ENCODE measurements at places on chromosomes 6 and 20.

DNA sequence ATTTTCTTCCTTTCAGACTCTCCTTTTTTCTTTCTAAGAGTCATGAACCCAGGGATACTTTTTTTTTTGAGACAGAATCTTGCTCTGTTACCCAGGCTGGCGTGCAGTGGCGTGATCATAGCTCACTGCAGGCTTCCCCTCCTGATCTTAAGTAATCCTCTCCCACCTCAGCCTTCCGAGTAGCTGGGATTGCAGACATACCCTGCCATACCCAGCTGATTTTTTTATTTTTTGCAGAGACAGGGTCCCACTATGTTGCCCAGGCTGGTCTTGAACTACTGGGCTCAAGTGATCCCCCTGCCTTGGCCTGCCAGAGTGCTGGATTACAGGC lies 32.8 kb upstream of the IER3 start:
- DNase-seq: no peak

- no peak for DNase-seq
Measured at GRCh38 chr6:35016502-35017321, 124.4 kb downstream of the TCP11 start.

GRCh38 chr6:134911547-134911946 lies 38.4 kb downstream of the ALDH8A1 start:
- DNase-seq: no peak

DNA sequence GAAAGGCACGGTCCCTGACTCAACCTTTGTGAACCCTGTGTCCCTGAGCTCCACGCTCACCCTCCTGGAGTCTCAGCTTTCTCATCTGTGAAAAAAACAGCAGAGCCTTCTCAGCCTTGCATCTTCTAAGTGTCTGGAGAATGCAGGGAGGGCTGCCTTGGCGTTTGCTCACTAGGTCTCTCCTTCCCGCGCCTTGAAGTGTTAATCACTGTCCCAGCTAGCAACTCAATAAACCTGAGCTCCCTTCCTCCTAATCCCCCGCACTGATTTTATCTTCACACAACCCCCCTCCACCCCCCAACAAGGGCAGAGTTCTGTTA lies 34.9 kb upstream of the FOXC1 start:
- no peak for DNase-seq

DNA sequence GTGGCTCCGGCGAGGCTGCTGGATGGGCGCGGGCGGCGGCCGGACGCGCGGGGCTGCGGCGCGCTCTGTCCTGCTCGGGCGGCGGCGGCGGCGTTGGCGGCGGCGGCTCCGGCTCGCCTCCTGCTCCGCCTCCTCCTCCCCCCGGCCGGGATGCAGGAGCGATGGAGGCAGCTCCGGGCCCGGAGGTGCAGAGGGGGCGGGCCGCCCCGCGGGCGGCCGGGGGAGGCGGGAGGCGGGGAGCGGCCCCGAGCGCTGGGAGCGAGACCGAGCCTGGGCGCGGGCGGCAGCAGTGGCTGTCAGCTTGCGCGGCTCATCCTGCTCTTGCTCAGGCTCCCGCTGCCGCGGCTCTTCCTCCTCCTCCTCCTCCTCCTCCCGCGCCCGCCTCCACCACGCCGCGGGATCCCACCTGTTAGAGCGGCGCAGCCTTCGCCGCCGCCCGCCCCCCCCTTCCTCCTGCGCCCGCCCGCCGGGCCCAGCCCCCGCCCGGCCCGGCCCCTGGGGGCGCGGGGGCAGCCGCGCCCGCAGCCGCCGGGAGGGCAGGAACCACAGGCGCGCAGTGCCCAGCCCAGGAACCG lies at the start of gene NOL4L:
TSS of gene NOL4L (minus strand) at position 323 of the 575 bp plus-strand sequence. CDS start 443 bp downstream, outside the sequence.
- DNase-seq: peak; percentile 38

DNA sequence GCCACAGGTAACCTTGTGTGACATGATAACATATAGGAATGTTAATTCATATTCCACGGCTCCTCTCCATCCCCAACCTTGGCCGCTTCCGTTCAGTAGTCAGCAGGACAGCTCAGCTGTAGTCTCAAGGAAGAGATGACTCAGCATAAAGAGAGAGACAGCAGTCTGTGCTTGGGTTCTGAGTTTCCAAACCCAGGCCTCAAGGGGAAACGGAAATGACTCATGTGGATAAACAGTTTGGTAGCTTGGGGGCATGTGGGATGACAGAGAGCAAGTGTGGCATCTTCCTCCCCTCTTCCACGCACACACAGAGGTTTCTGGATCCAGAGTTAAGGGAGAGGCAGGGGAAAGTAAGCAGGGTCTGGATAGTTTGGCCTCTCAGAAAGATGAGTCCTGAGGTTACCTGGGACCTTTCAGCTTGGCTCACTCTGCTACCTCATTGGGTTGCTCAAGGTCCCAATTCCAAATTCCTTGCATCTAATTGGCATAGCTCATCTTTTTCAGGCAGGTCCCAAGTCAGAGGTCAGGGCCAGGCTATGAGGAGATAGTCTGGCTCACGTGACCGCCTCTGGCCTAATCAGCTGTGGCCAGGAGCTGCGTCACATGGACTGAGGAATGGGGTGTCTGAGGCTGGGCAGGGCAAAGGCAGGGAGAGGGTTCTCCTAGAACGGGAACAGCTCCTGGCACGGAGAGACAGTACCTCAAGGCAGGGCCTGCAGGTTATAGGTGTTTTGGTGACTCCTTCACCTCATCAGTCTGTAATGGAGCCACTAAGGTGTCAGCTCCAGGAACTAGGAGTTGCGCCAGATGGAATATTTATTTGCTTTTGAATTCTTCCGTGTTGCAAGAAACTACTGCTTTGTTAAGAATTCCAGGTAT lies 36.5 kb upstream of the MLN start:
- DNase-seq: peak; percentile 8

GRCh38 chr6:99427988-99428387 lies 2.9 kb upstream of the PNISR start:
- no peak for DNase-seq

DNA sequence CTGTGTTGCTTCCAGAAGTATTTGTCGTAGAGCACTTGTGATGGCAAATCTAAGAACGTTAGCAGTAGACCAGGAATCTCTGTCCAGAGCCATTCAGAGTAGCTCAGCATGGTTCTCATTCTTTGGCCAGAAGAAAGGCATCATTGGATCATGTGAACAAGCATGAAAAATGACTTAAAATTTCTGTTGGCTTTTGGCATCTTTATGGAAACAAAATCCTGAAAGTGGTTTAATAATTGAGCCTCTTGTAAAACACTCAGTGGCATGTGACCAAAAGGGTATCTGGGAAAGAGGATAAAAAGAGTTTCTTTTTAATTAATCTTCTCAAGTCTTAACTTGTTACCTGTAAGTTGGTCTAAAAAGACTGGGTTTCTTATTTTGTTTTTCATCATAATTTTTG lies 55.2 kb downstream of the PTPN1 start:
- DNase-seq: no peak

- no peak for DNase-seq
Measured at GRCh38 chr6:38837101-38837500, 122.0 kb downstream of the DNAH8 start.

GRCh38 chr6:39040080-39040673 lies 8.4 kb upstream of the GLP1R start:
- DNase-seq: no peak

Data from amygdala (tissue), 56 donors.